ENCODE measurements at places on chromosomes 3 and 15.

DNA sequence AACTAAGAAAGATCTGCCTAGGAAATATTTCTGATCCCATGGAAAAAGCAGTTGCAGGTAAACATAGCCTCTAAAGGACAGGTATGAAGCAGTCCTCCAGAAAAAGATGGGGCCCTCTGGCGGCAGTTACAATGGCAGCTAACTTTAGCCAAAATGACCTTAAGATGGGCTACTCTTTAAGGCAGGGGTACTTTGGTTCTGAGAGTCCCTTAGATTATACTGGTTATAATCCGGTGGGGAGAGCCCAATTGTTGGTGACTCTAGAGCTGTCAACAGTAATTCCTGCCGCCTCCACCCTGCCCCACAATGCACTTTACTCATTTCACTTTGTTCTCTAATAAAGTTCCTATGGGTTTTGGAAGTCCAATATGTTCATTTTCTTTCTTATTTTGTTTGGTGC, 412.8 kb upstream of the WNT5A start:
- DNase-seq, result no peak

DNA sequence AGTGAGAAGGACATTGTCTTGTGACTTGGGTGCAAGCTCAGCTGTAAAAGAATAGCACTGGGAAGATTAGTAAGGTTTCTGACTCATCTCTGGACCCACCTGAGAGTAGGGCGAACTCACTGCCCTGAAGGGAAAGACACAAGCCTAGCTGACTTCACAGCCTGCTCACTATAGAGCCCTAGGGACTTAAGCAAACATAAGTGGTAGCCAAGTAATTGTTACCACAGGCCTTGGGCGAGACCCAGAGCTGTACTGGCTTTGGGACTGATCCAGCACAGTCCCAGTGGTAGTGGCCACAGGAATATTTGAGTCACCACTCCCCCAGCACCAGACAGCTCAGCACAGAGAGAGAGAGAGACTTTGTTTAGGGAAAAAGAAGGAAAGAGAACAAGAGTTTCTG, 429.9 kb downstream of the TBL1XR1 start:
- DNase-seq, result no peak

DNA sequence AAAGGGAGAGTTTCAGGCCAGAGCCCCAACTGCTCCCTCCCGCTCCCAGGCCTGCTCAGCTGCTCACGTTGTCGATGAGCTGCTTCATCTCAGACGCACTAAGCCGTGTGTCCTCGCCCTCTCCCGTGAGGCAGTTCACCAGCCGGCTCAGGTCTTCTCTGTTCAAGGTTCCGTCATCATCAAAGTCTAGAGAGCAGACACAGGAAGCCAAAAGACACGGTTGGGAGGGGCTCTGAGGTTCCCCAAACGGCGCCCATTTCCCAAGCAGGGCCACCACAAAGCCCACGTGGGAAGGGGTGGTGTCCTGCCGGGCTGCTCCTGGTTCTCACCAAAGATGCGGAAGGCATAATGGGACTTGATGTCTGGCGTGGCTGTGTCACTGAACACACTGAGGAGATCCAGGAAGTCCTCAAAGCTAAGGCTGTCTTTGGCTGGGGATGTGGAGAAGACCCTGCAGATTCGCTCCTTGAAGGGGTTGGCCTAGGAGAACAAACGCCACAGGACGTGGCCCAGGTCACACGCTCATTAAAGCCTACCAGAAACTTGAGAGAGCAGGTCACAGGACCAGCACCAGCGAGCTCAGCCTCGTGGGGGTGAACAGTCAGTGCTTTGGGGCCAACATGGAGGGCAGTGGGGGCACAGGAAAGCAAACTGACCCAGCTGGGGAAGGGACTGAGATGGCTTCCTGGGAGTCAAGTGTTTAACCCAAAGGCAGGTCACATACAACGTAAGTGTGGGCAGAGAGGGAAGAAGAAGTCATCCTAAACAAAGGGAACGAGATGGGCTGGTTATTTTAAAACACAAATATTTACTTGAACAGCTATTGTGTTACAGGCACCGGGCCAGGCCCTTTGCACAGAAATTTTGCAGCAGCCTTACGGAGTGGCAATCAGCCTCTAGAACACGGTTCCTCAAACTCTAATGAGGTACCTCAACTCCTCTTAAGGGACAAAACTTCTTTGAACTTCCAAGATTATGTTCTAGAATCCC, 2.4 kb downstream of the CIB1 start:
- DNase-seq, result peak; percentile 41

- DNase-seq, result no peak
These were observed 98.2 kb downstream of the HHLA2 start for GRCh38 chr3:108394563-108394962.
